ENCODE measurements at places on chromosomes 13 and 19.
A peak's percentile ranks its signal among the peaks of the same experiment; 100 is the strongest.

GRCh38 chr19:8001651-8001994, 3.8 kb downstream of the ELAVL1 start:
- no peak for DNase-seq

- no peak for DNase-seq
Observed at GRCh38 chr13:50428183-50428877, 413.1 kb downstream of the KCNRG start.

- DNase-seq, result no peak
Observed at GRCh38 chr13:36787181-36787580, 31.8 kb upstream of the RFXAP start.

DNA sequence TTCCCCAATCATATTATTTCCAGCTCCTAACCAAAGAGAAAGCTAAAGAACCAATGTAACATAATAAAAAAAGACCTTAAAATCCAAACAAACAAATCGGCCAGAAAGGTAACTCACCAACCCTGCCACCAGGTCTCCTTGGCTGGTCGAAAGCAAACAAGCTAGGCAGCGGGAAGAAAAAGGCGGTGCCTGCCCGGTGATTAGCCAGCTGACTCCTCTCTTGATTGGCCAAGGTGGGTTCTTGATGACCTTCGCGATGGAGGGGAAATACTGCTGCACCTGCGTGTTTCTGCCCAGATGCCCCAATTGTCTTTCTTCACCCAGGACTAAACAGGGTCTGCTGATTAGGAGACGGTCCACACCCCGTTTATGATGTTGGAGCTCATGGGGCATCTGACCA, at the start of gene NLRP11:
TSS of gene NLRP11 (minus strand) at position 154 of the 400 bp plus-strand sequence. CDS start 13,825 bp downstream, outside the sequence.
- DNase-seq, result no peak

- DNase-seq, result no peak
Observed at GRCh38 chr19:5246554-5247155, 94.0 kb downstream of the PTPRS start.

DNA sequence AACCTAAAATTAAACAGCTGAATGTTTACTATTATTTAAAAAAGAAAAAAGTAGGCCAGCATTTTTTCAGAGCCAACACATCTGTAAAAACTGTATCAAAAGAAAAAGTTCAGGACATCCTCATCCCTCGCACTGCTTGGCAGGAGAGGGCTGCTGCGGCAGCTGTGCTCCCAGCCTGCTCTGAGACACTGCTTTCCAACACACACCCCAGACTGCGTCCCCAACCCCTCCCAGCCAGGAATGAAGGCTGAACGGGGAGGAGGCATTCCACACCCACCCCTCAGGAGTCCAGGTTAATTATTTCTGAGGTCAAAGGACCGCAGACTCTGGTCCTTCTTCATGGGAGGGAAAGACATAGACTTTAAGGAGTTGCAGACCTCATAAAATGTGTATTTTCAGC, 43.1 kb downstream of the COL4A1 start:
- DNase-seq, result no peak

DNA sequence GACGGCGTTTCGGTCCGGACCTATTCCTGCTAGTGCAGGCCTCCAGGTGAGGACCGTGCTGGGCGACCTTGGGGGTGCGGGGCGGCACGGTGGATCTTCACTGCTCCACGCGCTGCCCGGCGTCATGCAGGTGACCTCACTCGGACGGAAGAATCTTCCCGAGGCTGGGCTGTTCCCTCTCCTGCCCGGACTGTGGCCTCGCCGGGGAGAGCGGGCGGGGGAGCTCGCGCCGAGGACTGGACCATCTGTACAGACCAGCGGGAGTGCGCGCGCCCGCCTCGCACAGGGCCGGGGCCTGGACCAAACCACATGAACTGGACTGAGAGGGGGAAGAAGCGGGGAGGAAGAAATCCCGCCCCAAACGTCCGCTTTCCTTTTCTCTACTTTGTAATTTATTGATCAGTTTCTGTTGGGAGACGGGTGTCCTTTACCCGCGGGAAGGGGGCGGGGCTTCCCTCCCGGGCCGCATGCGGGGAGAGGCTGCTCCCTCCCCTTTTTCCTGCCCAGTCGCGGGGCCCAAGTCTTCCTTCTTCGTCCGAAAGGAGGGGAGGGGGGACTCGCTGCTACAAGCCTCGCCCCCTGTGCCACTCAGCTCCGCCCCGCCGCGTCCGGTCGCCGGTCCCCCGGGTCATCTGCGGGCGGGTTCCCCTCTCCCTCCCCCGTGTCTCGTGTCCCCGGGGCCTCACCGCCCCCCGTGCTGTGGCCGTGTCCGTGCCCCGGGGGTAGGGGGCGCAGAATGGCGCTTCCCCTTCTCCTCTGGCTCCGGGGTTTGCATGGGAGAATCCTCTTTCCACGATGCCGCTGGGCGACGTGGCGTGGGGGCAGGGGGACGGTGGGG, 4.9 kb downstream of the HRC start:
- no peak for DNase-seq

GRCh38 chr13:98595134-98595533, 18.2 kb upstream of the STK24 start:
- DNase-seq, result no peak

DNA sequence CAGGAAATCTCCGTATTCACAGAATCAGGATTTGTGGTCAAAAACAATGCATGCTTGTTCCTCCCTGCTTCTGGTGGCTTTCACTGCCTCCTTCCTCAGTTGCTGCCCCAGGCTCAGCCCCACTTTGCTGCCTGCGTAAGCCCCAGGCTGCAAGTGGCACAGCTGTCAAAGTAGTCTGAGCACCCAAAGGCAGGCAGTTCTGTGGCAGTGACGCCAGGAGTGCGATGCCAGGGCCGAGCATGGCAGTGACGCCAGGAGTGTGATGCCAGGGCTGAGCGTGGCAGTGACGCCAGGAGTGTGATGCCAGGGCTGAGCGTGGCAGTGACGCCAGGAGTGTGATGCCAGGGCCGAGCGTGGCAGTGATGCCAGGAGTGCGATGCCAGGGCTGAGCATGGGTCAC, 77.3 kb upstream of the GPR183 start:
- DNase-seq, result peak; percentile 41

DNA sequence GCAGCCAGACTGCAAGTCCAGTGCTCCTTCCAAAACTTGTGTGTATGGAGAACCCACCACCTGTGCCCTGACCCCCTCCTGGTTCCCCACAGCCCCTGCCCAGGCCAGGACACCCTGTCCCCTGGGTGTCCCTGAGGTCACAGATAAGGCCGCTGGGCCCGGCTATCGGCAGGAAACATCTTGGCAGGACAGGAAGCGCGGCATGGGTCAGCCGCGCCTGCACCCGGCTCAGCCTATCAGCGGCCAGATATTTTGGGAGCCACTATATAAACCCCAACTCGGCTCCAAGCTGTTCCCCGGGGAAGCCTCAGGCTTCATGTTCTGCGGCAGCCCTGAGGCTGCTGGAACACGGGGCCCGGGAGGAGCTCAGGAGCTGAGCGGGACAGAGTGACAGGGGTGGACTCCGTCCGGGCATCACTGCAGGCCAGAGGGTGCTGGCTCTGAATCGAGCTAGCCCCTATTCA, 60.8 kb downstream of the AP1M1 start:
- DNase-seq, result no peak

GRCh38 chr13:99500839-99501183, 461 bp upstream of the TM9SF2 start:
- DNase-seq, result no peak

- no peak for DNase-seq
Observed at GRCh38 chr13:90187478-90188350, 1159.8 kb upstream of the MIR17HG start.

DNA sequence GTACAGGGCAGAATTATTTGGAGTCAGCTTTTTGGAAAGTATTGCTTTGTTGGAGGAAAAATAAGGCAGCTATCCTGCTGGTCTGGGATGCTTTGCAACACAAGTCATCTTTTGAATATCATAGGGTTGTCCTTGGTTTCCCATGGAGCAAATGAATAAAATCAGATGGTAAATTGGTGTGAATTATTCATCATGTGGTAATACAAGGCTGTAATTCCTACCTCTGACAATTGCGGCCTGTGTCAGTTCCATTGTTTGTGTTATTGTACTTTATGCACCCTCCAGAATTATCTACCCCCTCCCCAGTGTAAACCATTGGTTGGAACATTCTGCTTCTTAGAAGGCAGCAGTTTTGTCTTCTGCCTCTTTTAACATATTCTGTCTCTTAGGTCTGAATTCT, 46.2 kb downstream of the RNASEH2B start:
- no peak for DNase-seq

DNA sequence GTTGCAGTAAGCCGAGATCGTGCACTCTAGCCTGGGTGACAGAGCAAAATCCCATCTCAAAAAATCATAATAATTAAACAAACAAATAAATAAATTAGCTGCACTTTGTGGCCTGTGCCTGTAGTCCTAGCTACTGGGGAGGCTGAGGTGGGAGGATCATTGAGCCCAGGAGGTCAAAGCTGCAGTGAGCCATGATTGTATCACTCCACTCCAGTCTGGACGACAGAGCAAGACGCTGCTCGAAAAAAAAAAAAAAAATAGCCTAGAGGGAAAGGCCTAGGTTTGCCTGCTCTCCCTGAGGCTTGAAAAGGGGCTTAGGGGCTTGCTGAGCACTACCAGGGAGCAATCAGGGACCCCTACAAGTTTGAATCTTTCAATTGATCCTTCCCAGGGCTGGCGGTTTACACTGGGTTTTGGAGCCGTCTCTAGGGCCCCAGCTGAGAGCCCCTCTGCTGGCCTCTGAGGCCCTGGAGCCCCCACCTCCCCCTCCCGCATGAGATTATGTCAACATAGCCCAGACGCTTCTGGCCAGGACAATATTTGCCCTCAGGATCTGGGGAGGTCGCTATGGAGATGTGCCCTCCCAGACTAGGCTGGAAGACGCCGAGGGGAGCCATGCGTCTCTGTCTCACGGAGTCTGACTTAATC, 10.4 kb upstream of the GIPR start:
- no peak for DNase-seq

GRCh38 chr13:39254601-39255000, 216.3 kb downstream of the NHLRC3 start:
- DNase-seq, result no peak

DNA sequence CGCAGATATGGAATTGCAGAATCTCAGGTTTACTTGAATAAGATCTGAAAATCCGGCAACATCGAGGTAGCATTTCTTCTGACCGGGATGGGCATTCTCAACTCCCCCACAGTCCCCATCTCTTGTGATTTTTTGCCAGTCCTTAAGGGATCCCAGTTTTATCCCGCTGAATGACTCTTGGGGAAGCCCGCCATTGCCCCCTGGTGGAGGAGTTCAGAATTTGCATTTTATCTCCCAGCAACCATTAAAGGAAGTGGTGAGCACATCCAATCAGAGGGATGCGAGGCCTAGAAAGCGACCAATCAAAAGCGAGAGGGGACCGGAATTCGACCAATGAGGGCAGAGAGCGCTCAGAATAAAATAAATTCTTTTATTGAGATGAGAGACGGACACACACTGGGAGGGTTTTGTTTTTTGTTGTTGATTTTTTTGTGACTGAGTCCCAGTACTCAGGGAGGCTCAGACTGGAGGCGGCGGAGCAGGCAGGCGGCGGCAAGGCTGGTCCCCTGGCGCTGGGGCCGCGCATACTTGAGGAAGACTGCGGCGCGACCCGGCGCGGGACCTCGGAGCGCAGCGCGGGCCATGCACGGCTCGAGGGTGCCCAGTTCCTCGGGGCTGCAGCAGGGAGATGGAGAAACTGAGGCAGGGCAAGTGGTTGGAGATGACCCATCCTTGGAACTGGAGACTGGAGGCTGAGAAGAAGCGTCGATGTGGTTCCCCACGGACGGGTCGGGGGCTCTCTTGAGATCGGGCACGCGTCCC, 3.9 kb upstream of the TTC9B start:
- DNase-seq, result peak; percentile 30

GRCh38 chr13:94333131-94333820, 146.2 kb downstream of the DCT start:
- DNase-seq, result no peak

- DNase-seq, result no peak
Observed at GRCh38 chr13:111642156-111642767, 321.8 kb downstream of the TEX29 start.

GRCh38 chr19:34556488-34556887, 74.9 kb downstream of the WTIP start:
- DNase-seq, result no peak

DNA sequence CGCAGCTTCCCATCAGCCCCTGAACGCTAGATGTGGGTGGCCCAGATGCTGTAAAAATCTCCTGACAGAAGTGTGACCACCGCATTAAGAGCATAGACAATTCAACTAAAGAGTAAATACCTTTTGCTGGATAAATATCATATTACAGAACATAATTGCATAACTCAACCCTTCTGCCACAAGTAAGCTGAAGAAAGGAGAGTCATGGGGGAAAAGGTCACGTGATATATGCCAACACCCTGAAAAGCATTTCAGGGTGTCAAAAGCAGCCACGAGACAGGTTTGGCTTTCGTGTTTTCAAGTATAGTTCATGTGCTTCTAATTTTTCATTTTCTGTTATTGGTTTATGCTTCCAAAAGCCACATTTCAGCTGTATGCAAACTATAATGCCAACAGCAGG, 71.3 kb downstream of the LHFPL6 start:
- DNase-seq, result no peak

GRCh38 chr13:94827566-94827965, 115.2 kb upstream of the SOX21 start:
- no peak for DNase-seq

GRCh38 chr13:27293873-27294515, 23.4 kb downstream of the RASL11A start:
- DNase-seq, result peak; percentile 11

DNA sequence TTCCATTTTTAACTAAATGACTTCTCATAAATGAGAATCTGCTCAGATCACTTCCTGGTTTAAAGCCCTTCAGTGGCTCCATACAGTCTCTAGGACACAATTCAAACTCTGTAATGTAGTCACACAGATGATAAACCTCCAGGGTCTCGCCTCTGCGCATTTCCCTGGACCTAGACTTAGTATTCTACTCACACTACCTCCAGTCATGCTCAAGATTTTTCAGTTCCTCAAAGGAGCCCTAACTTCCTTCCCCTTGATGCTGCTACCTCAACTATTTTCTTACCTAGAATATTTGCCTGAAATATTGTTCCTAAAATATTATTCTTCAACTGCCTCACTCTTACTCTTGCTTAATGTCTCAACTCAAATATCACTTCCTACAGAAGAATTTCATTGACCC, 86.7 kb upstream of the TPP2 start:
- DNase-seq, result no peak

- DNase-seq, result no peak
Observed at GRCh38 chr19:11737964-11738745, 591 bp downstream of the ZNF823 start.

DNA sequence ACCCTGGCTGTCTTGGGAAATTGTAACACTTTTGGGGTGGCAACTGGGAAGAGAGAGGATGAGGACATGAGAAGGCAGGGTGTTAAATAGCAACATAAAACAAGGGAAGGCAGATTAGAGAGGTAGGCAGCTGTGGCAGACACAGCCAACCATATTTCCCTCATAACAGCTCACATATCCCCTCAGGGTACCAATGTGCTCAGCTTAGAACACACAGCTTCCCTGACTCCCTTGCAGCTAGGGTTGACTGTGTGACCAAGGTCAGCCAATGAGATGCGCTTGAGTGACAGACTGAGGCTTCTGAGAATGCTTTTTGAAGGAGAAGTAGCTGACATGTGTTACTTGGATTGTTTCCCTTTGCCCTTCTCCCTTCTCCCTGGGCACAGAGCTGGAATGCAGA, 28.8 kb upstream of the SPATA13 start:
- DNase-seq, result no peak

GRCh38 chr13:33017323-33017929, 1.2 kb downstream of the KL start:
- DNase-seq, result no peak

GRCh38 chr13:73691891-73692290, 442.3 kb downstream of the KLF12 start:
- no peak for DNase-seq

GRCh38 chr13:64928696-64929499, 2301.2 kb downstream of the PCDH9 start:
- no peak for DNase-seq

GRCh38 chr19:45972081-45972946, 1.4 kb downstream of the NOVA2 start:
- no peak for DNase-seq
